ENCODE measurements at places on chromosomes 3 and 15.

DNA sequence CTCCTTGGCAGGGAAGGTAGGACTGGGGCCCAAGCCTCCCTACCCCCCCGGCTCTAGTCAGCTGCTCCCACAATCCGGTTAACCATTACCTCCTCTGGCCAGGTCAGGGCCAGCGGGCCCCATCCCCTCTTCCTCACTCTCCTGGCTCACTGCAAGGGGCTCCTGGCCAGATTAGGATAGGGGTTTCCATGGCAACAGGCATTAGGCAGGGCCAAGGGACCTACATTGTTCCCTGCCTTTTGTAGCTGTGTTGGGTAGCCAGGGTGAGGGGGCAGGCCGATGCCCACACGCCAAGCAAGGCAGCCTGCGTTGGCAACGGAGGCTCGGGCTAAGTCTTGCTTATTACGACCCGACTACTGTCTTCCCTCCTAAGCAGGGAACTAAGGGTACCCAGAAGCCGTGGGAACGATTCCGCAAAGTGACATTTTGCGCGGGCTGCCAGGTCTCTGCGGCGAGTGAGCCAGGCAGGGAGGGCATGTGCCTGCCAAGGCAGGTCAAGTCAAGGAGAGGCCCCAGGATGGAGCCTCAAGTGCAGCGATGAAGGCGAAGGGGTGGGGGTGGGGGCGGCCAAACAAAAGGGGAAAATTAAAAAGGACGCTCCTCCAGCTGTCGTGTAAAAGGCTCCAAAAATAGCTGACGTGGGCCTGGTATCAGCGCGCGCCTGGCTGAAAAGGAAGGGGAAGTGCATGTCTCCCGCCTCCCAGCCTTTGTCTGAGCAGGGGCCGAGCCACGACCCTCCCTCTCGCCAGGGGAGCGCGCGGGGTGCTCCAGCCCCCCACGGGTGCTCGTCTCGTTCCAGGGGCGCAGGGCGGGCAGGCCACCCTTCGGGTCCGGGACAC is 919 bp downstream of the IDH2 start:
- DNase-seq: no peak

DNA sequence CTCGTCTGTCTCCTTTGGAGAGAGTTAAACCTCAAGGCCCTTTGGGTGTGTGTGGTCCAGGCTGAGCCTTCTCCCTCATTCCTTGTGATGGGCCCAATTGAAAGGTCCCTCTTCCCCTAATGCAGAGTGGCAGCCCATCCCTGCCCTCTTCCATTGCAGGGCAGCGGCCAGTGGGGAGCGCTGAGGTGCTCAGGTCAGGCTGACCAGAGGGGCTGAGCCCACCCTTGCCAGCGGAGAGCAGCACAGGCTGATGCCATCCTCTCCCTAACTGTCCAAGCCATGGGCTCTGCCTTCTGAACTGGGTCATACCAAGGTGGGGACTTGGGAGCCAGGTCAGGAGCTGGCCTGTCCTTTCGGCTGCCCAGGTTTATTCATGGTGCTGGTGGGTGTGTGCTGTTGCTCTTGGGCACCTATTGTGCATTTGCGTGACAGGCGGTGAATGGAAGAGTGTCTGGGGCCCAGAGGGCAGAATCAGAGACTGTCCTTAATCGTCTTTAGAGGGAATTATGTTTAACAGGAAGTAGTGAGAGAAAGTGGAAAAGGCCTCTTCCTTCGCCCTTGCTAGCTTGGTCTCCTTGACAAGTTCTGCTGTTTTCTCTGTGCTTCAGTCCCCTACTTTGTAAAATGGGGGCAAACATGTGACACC is 96.9 kb downstream of the VGLL4 start:
- no peak for DNase-seq

DNA sequence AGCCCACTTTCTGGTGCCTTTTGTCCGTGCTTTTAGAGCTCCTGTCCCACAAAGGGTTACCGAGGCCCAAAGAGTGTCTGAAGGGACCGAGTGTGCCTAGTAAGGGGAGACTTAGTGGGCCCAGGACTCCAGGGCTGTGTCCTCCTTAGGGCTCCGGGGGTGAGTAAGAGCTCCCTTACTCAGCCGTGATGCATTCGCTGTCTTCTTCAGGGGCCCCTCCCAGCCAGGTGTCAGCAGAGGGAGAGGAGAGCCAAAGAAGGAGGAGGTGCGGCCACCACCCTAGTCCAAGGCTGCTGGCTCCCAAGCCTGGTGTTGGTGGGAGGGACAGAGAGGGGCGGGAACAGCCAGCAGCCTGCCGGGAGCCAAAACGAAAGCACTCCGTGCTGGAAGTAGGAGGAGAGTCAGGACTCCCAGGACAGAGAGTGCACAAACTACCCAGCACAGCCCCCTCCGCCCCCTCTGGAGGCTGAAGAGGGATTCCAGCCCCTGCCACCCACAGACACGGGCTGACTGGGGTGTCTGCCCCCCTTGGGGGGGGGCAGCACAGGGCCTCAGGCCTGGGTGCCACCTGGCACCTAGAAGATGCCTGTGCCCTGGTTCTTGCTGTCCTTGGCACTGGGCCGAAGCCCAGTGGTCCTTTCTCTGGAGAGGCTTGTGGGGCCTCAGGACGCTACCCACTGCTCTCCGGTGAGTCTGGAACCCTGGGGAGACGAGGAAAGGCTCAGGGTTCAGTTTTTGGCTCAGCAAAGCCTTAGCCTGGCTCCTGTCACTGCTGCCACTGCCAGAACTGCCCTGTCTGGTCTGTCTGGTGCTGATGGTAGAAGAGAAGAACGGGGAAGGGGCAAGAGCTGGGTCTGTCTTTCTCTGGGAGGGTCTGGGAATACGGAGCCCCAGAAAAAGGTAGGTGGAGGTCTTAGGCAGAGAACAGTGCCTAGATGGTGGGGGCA is at the start of gene IL17RC:
Gene IL17RC (plus strand): TSS at position 365 of the 947 bp plus-strand sequence. CDS start 218 bp downstream, at position 583.
- no peak for DNase-seq

GRCh38 chr3:99938270-99938911 is 120.7 kb downstream of the CMSS1 start:
- DNase-seq: no peak

- no peak for DNase-seq
Measured at GRCh38 chr3:108102420-108103039, 11.7 kb upstream of the CD47 start.

DNA sequence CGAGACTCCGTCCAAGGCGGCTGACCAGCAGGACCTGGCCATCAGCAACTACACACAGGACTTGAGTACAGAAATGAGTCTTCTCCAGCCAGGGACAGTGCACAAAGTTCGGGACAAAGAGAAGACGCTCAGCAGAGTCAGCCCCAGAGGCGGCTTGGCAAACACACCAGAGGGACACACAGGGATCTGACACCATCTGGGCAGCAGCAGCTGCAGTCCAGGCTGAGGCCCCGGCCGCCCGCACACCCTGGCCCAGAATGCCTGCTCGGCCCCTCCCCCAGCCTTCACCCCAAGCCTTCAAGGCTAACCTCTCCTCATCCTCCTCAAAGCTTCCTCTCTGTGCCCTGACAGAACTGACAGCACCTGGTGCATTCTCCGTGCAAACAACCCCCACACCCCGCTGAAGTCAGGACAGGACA is 61.1 kb downstream of the XXYLT1 start:
- DNase-seq: no peak

DNA sequence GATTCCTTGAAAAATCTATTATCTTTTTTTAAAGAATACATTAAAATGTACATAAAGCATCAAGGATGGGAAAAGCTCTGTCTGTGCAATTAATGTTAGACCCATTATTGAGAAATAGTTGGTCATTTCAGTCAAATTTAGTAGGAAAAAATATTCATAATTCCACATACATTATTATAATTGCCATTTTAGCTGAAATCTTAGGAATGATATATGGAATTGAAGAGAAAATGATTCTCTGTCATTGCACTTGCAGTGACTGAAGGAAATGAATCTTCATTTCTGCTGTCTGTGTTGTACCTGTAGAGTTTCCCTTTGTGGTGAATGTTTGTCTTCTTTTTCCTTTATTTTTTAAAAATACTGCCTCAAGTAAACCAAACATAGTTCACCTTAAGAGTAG is 473.9 kb downstream of the C3orf38 start:
- DNase-seq: no peak

DNA sequence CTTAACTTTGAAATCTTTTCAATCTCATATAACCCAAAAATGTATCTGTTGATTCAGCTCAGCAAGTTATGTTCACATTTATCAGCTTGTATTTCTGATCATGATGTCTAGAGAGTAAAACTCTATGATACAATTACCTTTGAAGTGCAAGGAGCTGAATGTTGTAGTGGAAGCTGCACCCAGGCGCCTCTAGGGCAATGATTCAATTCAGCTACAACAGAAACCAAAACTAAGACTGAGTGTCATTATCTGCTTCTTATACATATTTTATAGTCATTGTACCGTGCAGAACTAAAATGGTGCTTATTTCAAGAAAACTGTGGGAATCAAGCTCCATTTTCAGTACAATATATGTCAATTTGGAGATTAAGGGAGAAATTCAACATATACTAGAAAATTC is 1237.5 kb downstream of the ZPLD1 start:
- DNase-seq: no peak

DNA sequence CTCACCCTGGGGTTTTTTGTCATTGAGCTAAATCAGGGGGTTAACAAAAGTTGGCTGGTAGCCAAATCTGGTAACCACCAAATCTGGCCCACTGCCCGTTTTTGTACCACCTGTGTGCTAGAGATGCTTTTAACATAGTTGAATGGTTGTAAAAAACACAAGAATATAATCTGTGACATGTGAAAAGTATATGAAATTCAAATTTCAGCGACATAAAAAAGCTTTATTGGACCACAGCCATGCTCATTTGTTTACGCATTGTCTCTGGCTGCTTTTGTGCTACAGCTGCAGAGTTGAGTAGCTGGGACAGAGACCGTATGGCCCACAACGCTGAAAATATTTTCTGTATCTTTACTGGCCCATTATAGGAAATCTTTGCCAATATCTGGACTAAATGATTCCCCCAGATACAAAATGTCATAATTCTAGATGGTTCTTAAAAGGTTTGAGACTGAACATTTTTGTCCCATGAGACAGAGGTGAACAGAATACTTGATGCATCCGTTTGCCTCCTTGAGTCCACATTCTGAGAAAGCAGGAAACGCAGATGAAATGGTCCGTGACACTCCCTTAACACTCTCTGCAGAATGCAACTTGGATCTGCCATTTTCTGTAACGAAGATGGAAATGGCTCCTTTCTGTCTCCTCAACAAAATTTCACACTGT is 120.9 kb upstream of the PDZRN3 start:
- no peak for DNase-seq

DNA sequence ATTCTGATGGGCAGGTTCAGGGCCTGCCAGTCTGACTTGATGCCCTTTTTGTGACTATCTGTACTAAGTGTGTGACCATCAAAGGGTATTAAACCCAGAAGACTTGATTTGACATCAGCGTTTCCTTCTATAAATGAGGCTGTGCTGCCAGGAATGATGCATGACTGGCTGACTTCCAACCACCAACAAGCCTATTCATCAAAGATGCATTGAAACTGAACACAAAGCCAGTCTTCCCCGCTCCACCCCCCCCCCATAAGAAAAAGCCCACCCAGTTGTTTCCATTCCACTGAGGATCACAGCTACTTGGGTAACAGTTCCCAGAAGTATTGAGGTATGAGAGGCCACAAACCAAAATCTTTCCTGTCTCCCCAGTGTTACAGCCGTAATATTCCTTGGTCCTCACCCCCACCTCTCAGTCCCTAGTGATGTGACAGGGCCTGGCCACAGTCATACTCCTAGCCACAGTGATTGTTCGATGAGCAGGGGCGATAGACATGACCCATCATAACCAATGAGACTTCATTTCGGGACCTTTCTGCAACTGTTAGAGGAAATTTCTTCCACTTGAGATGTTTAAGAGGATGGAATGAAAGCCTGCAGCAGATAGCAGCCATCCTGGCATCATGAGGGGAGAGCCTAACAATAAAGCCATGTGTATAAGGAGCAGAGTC is 22.6 kb downstream of the SH3BP5 start:
- DNase-seq: no peak

- no peak for DNase-seq
Measured at GRCh38 chr3:16917256-16917935, 32.6 kb downstream of the PLCL2 start.

GRCh38 chr3:51817375-51817774 is 38.3 kb upstream of the IQCF6 start:
- DNase-seq: no peak

DNA sequence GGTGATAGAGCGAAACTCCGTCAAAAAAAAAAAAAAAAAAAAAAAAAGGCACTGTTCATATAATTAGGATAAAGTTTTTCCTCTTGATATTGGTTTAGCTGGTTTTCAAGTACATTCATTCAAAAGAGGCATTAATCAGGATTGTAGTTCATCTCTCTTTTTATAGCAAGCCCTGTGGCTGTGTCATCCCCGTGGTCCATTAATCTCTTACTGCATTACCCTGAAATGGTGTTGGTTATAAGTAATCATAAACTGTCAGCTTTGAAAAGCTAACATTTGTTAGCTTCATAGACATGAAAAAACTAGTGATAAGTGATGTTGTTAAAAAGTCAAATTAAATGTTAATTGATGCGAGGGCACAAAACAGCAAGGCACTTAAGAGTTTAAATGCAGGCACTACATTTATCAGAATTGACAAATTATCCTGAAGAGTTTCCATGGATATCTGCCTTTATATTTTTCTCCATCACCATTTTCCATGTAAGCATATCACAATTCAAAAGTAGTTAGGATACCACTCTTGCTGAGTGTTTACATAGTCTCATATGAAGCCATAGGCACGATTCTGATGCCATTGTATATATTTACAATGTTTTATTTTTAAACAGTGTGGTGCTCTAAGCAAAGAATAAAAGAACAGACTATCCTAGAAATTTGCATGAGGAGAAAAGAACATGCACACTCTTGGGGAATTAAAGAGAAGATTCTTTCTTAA is 193.1 kb downstream of the OTOL1 start:
- DNase-seq: no peak

- DNase-seq: no peak
Measured at GRCh38 chr15:38299216-38299615, 46.6 kb downstream of the SPRED1 start.

DNA sequence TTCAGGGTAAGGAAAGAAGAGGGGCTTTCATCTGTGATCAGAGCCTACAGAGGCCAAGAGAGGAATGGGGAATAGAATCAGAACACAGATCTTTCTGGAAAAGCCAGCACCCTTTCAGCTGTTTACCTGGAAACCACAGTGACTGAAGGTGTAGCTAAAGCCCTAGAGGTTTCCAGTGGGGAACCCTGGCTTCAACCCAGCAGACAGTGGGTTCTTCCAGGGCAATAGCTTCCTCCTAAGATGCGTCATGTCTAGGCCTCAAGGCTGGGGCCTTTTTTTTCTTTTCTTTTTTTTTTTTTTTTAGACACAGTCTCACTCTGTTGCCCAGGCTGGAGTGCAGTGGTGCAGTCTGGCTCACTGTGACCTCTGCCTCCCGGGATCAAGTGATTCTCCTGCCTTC is 3.1 kb upstream of the CPNE9 start:
- no peak for DNase-seq

- DNase-seq: no peak
Measured at GRCh38 chr15:91281947-91282346, 181.9 kb downstream of the SV2B start.
